ENCODE measurements at places on chromosomes 11 and 22. TPM values are rescaled to one million over a fixed set of nuclear protein-coding genes. Genes with fewer than 3 reads are reported as not detected.

- peak; percentile 72 for DNase-seq
Measured at GRCh38 chr22:19756288-19757128, 4.1 kb upstream of the TBX1 start.

- DNase-seq: no peak
Measured at GRCh38 chr22:38802671-38803121, 8.8 kb upstream of the DNAL4 start.

GRCh38 chr11:101182467-101182866, 52.9 kb upstream of the PGR start:
- no peak for DNase-seq

The PARVG gene
- polyA plus RNA-seq: 698 TPM

The OR10S1 gene
- polyA plus RNA-seq: not detected

- DNase-seq: no peak
Measured at GRCh38 chr11:20599221-20600019, at the start of gene SLC6A5. Gene SLC6A5, plus strand, starts transcription at chr11:20599608. Its CDS starts 65 bp downstream, at chr11:20599673.

GRCh38 chr22:33796494-33796893, 123.8 kb downstream of the LARGE1 start:
- no peak for DNase-seq

GRCh38 chr11:111344032-111344431, 35.0 kb downstream of the POU2AF1 start:
- DNase-seq: no peak

The OR52I1 gene
- not detected for polyA plus RNA-seq

GRCh38 chr11:10651656-10652361, 41.7 kb downstream of the IRAG1 start:
- no peak for DNase-seq

DNA sequence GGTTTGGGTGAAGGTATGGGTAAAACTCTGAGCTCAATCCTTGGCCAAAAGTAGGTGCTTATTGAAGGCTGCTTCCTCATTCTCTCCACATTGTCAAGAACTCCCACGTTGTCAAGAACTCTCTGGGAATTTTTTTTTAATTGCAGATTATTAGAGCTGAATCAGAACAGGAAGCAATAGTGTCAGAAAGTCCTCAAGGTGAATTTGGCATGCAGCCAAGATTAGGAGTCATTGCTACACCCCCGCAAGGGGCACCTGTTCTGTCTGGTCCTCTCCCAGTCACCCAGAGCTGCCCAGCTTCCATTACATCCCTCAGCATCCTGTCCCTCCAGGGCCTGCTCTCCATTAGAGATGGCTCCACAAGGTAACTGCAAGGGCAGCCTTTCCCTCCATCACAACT, 996.5 kb downstream of the OPCML start:
- DNase-seq: no peak

DNA sequence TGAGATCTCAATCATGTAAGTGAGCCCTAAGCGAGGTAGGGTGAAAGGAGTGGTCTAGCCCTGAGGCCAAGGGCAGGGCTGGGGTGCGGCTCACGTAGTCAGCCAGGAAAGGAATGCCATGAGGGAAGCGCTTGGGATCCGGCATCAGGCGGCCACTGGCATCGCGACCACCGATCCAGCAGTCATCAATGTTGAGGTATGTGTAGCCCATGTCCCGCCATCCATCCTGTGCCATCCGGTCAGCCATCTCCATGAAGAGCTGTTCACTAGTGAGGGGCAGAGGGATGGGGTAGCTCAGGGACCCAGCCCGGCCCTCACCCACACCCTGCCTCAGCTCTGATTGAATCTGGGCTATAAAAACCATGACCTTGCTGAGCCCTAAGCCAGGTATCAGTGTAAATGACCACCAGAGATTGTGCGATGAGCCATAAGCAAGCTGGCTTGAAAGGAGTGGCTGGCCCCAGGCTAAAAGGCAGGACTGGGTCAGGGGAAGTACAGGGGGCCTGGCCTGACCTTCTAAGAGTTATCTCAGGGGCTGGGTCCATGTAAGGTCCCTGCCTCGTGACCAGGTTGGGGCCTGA, 2.9 kb downstream of the NAGA start:
- DNase-seq: no peak

- no peak for DNase-seq
Measured at GRCh38 chr22:27719535-27720227, 81.9 kb downstream of the MN1 start.

- no peak for DNase-seq
Measured at GRCh38 chr11:125236072-125236825, 71.7 kb downstream of the PKNOX2 start.

GRCh38 chr22:19130959-19131684, at the start of gene TSSK2:
Gene TSSK2, plus strand, starts transcription at chr22:19131308. Its CDS starts 92 bp downstream, at chr22:19131400.
- DNase-seq: no peak

- no peak for DNase-seq
Measured at GRCh38 chr11:92222701-92223100, 1.9 kb upstream of the FAT3 start.

GRCh38 chr11:111759376-111759775, 6.8 kb downstream of the PPP2R1B start:
- DNase-seq: no peak

GRCh38 chr11:69132301-69132670, 23.4 kb upstream of the SMIM38 start:
- no peak for DNase-seq

The WNT7B gene
- polyA plus RNA-seq: 0.67 TPM

The ANO9 gene
- polyA plus RNA-seq: 94.1 TPM

DNA sequence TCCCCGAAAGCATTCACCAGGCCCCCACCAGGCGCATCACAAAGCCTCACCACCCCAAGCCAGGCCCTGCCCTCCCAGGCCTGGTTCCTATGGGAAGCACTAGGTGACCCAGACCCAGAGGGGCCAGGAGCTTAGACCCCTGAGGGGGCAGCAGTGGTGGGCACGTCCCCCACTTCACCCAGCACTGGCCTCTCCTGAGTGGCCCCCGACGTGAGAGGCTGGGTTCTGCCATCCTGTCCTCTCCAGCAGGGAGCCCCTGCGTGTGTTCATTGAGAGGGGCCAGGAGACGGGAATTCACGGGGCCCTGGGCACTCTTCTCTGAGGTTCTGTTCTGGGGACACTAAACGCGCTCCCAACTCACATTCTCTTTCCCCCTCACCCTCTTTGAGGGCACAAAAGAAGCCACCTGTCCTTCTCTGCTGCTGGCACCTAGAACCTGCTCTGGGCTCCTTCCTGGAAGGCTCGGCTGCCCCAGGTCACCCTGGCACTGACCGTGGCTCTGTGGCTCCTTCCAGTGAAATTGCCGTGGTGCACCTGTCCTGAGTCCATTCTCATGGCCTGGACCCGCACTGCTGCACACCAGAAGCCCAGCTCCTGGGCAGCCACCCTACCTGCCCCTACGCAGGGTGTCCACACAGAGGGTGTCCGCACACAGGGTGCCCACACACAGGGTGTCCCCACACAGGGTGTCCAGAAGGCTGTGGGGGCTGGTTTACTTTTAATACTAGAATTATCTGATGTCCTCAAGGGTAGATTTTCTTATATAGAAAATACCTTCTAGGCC, 12.2 kb downstream of the PTDSS2 start:
- DNase-seq: no peak

All from B cell (primary cell).